ENCODE measurements at places on chromosomes 11 and 22.

DNA sequence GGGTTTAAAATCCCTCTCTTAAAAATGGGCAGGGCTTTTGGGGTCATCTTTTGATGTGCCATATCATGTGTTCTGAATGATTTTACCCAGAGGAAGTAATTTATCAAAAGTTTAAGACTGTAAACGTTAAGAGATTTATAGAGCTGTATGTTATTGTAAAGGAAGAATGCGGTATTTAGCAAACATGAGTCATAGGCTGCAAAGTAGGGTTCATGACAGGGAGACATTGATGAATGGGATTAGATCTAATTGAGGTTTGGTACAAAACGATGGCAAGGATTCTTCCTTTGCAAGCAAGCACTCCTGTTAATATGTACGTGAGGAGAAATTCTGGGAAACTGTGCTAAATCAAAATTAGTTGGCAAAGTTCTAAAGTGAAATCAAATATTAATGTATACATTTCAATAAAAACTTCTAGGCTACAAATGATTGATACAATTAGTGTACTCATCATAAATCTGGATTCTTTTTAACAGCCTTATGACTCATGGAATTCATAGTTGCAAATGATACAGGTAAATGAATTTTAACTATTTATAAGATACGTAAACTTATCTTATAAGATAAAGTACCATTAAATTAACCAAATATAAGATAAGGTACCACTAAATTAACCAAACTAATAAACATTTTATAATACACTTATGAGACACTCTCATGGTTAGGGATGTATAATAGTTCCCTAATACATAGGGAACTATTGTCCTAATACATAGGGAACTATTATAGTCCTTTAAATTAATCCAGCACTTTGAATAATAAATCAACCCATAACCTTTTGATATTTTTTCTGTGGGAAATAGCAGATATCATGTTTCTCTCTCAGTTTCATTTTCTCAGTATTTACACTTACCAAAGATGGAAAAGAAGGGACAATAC is 58.4 kb downstream of the KIF18A start:
- DNase-seq: peak; percentile 38

- DNase-seq: no peak
Observed at GRCh38 chr11:75868990-75869389, 54.0 kb downstream of the UVRAG start.

DNA sequence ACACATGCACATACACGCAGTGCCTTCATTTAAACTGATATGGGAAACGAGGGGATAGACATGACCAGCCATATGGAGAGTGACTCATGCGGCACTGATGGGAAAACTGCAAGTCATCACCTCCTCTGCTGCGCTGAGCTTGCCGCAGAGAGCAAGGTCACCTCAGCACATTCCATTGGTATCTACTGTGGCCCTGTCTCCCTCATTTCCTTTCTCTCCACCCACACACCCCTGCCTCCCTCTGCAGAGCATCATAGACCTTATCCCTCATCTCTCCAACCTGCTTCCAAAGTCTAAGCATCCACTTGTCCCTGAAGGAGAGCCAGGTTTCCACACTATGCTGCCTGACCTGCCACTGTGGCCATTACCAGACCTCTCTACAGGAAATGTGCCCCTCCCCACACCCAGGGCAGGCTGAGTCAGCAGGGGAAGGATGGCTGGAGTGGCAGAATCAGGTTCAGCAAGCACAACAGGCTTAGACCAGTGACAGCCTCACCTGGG is 116.9 kb upstream of the SNX19 start:
- peak; percentile 99 for DNase-seq

DNA sequence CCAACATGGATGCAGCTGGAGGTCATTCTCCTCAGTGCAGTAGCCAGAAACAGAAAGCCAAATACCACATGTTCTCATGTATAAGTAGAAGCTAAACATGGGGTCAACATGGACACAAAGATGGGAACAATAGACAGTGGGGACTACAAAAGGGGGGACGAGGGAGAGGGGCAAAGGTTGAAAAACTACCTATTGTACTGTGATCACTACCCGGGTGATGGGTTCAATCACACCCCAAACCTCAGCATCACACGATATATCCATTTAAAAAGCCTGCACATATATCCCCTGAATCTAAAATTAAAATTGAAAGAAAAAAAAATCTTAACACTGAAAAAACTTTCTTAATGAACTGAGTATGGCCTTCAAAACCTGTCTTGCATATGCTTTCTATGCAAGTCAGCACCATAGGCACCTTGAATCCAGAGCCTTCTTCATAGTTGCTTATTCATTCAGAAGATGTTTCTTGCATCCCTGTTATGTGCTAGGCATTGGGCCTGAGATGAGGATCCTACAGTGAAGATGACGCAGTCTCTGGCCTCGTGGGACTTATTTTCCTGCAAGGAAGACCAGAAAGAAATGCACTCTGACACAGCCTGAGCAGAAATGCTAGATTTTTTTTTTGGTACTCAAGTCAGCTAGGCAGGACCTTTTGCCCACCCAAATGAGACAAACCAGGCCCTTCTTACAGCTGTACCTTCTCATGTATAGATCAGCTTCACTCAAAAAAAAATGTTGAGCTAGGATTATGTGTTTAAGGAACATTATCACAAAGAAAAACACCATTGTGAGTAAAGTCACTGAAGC is 21.0 kb downstream of the NNMT start:
- no peak for DNase-seq

DNA sequence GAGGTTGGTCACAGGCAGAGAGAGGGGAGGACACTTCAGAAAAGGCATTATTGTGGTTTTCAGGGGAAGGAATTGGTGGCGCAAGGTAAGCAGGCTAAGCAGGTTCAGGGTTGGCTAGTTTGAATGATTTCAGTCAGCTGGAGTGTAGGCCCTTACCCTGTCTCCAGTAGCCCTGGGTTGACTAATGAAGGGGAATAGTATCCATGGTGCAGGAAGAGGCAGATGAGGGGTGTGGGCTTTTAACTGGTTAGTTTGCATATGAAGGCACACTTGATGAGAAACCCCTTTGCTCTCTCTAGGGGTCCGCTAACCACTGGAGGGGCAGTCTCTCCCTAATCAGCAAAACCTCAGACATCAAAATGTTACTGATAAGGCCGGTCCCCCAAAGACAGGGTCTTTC is 249.7 kb downstream of the AASDHPPT start:
- DNase-seq: no peak

DNA sequence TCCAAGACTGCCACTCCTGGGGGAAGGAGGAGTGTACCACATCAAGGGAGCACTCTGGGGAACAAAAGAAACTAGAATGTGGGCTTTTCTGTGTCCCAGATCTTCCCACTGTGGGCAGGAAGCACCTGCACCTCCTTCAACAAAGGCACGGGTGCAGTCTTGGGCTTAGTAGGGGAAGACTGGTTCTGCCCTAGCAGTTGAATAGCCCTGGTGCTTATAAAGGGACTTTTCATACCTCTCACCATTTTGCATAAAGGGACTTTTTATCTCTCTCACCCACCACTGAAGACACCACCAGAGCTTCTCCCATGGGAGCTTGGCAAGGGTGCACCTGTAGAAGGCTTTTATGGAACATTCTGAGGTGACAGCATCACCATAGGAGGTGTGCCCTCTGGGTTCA is 65.8 kb upstream of the MS4A8 start:
- DNase-seq: no peak

- DNase-seq: no peak
Observed at GRCh38 chr11:31960126-31960525, 130.7 kb upstream of the RCN1 start.

- peak; percentile 15 for DNase-seq
Observed at GRCh38 chr11:110712659-110713448, 617 bp upstream of the ARHGAP20 start.

DNA sequence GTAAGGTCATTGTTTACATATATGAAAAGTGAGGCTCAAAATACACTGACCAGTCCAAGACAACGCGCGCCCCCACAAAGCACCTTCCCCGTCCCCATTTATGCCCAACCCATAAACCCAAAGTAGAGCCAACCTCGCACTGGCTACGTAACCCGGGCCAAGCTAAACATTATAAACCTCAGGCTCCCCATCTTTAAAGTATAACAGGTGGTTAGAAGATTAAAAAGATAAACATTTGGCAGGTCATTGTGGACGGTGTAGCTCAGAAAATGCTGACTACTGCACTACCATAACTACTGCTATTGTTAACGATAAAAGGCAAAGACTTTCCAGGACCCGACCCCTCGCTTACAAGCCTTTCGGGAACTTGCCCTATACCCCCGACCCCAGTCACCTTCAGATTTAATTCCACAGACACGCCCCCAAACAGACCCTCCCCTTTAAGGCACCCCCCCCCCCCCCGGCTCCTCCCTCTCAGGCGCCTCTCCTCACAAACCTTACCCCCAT is 470 bp downstream of the NUMA1 start:
- no peak for DNase-seq

- DNase-seq: no peak
Observed at GRCh38 chr11:36141196-36141953, 147.8 kb downstream of the COMMD9 start.

DNA sequence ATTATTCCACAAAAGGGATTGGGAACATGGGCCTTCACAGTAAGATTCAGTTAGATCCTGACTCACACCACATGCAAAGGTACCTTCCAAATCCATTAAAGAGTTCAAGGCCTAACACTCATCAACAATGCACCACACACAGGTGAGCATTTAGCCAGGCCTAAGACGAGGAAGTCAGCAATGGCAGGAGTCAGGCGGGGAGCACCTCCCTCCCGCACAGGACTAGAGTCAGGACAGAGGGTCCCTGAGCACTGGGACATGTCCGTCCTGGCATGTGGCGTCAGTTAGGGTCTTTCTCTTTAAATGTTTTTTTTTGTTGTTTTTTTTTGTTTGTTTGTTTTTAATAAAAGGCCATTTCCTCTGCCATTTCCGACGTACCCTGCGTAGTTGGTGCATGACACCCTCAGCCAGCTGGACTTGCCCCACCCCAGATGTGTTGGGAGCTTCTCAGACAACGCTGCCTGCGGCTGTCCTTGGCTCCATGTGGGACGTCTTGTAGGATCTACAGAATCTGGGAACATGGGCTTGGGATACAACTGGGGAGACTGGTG is 1458.6 kb downstream of the BRD1 start:
- no peak for DNase-seq

- DNase-seq: peak; percentile 31
Observed at GRCh38 chr11:19659529-19659928, 53.1 kb upstream of the NAV2 start.

DNA sequence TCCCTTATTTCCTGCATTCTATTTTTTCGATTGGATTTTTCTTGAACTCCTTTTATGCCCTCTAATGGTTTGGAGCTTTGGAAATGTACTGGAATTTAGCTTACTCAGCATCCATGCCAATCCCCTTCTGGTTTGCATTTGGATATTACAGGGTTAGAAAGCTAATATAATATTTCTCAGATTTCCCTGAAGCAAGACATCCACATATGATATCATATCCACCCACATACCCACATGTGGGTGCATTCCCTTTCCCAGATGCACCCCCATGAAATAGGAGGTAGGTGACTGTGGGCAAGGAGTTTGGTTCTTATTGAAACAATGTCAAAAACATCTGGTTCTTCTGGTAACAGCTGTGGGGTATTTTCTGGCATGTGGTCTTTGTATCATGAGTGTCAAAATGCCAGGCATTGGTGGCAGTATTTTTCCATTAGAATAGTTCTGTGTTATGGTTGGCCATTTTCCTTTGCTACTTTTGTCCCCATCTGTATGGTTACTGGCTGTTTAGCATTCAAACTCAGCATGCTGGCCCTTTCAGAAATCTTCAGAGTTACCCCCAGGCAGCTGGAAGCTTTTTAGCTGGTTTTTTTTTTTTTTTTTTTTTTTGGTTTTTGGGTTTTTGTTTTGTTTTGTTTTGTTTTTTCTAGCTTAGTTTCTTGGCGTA is 32.7 kb upstream of the DDX10 start:
- DNase-seq: no peak

DNA sequence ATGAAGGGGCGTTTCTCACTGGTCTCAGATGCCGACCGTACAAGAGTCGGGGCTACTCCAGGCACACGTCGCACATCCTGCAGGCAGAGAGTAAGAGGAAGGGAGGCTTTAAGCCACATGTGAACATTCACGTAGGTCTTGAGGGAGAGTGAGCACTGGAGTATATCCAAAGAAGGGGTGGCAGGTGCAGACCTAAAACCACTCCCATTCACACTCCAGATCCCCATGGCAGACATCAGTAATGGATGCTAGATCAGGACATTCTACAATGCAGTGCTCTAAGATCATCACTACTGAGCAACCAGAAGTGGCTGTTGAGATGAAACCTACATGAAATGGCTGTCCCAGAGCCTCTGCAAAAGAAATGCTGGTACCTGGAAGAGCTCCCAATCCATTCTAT is 39.0 kb downstream of the WT1 start:
- no peak for DNase-seq

DNA sequence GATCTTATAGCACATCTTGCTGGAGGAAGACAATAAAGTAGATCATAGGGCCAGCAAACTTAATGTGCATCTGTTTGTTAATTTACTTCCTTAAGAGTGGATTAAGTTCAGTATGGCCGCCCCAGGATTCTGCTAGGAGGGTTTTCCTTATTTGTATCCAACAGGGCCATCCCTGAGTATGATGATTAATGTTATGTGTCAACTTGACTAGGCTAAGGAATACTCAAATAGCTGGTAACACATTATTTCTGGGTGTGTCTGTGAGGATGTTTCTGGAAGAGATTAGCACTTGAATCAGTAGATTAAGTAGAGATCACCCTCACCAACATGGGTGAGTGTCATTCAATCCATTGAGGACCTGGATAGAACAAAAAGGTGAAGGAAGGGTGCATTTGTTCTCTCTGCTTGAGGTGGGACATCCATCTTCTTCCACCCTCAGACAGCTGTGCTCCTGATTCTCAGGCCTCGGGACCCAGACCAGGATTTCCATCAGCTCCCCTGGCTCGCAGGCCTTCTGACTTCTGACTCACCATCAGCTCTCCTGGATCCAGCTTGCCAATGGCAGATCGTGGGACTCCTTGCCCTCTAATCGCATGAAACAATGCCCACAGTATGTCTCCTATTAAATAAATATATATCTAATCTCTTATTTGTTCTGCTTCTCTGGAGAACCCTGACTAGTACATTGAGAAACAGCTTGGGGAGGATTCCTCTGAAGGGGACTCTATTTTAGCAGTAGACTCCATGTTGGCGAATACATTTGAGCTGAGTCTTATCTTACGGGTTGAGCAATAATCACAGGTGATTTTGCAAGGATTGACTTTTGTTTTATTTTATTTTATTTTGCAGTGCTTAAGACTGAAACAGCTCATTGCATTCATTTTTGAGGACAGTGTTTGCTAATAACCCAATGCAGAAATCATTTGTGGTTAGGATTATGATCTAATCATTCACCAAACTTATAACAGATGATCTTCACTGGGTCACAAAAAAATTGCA is 9.0 kb upstream of the ZBTB44 start:
- DNase-seq: peak; percentile 58

GRCh38 chr11:72250661-72251464 is 6.9 kb upstream of the PHOX2A start:
- DNase-seq: no peak

GRCh38 chr22:26023104-26023775 is 146.0 kb upstream of the SEZ6L start:
- no peak for DNase-seq

DNA sequence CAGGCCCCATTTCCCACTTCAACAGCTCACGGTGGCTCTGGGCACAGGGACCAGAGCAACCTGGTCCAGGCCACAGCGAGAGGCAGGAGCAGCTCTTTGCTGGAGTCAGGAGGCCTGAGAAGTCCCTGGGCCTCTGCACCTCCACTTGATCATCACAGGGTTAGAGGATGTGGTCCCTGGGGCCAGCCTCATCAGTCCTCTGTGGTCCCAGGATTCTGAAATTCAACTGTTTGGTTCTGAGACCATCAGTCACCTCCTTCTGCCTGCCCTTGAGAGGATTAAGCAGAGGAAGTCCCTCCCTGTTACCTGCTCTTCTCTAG is 24.9 kb upstream of the CBX7 start:
- no peak for DNase-seq

GRCh38 chr22:37267135-37267587 is 15.1 kb upstream of the CYTH4 start:
- DNase-seq: no peak
